ENCODE measurements at places on chromosomes 11 and 22. TPM values are rescaled to one million over a fixed set of nuclear protein-coding genes. Genes with fewer than 3 reads are reported as not detected.

Gene VSIG2
- 8.5 TPM for polyA plus RNA-seq

DNA sequence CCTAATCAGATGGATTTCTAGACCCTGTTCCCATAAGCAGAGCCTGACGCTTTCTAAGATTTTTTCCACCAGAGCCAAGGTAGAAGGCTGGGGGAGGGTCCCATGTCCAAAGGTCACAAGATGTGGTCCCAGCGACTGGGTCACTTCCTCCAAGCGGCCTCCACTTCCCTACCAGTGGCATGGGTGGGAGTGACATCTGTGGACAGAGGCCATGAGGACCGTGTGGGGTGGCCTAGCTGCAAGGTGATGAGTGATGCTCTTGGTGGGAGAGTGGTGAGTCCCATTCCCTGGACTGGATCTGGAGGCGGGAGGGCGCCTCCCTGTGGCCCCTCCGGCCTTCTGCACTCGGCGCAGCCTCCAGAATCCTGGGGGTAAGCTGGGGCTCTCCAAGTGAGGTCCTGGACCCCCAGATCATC is 32.4 kb upstream of the PRR5 start:
- no peak for DNase-seq

DNA sequence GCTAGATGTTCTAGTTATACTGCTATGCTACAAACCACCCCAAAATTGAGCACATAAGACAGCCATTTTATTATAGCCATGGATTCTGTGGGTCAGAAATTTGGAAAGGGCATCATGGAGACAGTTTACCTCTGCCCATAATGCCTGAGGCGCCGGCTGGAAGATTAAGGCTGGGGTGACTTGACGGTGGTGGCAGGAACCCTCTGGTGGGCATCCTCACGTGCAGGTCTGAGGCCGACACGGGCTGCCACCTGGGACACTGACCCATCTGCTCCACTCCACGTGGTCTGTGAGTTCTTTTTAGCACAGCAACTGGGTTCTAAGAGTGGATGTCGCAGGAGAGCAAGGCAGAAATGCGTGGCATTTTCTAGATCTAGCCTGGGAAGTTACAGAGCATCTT is 40.0 kb upstream of the PRDM11 start:
- no peak for DNase-seq

DNA sequence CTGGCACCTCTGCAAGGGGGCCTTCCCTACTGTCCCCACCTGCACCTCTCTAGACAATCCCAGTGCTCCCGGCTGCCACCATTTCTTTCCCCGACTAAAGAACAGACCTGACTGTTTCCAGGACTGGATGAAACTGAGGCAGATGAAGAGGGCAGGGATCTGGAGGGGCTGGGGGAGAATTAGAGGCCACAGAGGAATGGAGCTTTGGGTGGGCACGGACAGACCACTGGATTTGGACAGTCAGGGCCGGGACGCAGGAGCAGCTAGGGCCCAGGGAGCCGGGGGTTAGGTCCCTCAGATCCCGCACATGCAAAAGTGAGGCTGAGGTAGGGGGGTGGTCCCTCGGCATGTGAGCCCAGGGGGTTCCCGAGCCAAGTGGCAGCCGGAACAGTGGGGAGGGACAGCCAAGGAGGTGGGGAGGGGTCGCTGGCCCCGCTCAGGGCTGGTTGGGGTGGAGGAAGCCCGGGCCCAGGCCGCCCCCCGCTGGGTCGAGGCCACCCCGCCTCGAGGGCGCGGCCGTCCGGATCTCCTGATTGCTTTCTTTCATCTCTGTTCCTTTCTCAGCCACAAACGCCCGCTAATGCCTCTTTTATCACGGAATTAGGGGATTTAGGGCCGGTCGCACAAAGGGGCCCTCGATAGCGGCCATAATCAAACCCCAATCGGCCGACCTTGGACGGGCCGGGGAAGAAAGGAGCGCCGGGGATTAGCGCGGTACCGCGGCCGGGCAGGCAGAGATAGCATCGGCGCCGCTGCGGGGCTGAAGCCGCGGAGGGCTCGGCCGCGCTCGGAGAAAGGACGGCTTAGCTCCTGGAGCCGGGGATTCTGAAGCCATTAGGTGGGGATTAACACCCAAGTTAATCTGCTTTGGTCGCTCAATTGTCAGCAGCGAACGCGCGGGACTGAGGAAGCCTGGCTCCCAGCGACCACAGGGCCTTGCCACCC is 9.3 kb downstream of the SLC25A1 start:
- no peak for DNase-seq
